Right ventricle myocardium inferior (tissue), 1 donor: ENCODE measurements at places on chromosomes 4 and X. TPM values are rescaled to one million over a fixed set of nuclear protein-coding genes. Genes with fewer than 3 reads are reported as not detected.

Gene STARD8
- 11.7 TPM for total RNA-seq

DNA sequence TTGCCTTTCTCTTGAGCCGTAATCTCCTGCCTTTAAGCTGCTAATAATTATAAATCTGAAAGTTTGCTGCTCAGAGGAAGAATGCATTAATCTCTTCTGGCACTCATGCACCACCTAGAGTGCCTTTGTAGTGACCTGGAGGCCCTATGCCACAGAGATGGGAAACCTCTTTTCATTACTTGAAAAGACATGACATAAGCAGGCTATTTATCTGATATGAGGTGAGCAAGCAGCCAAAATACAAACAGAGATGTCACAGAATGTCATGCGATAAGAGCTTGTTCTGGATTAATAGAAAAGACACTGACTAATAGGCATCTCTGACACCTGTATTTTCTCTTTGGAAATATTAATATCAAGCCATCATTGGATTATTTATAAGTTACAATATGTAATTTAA is 42.3 kb downstream of the GABRB1 start:
- no peak for DNase-seq

GRCh38 chr4:17690898-17691297 is 76.5 kb downstream of the MED28 start:
- DNase-seq = no peak

Gene DKK2
- total RNA-seq = 1.9 TPM

- DNase-seq = no peak
Observed at GRCh38 chrX:56728752-56729151, 291 bp upstream of the NBDY start.

- no peak for DNase-seq
Observed at GRCh38 chr4:37068580-37068979, 176.0 kb upstream of the NWD2 start.

GRCh38 chr4:124433500-124433899 is 279.0 kb downstream of the ANKRD50 start:
- DNase-seq = no peak

GRCh38 chr4:73021634-73022033 is 47.9 kb downstream of the COX18 start:
- DNase-seq = no peak

DNA sequence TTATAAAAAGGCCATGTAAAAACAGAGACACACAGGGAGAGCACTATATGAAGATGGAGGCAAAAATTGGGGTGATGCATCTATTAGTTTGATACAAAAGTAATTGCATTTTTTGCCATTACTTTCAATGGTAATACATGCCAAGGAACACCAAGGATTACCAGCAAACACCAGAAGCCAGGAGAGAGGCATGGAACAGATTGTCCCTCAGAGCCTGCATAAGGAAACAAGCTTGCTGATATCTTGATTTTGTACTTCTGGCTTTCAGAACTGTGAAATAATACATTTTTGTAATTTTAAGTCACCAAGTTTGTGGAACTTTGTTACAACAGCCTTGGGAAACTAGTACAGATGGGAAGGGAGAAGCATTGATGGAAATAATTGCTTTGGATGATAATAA is 45.6 kb upstream of the BOD1L1 start:
- no peak for DNase-seq
